Cerebellar nuclear complex (tissue), 1 donor: ENCODE measurements at places on chromosomes 11 and 22.

GRCh38 chr22:44522526-44523170 lies 24.6 kb upstream of the RTL6 start:
- DNase-seq = no peak

DNA sequence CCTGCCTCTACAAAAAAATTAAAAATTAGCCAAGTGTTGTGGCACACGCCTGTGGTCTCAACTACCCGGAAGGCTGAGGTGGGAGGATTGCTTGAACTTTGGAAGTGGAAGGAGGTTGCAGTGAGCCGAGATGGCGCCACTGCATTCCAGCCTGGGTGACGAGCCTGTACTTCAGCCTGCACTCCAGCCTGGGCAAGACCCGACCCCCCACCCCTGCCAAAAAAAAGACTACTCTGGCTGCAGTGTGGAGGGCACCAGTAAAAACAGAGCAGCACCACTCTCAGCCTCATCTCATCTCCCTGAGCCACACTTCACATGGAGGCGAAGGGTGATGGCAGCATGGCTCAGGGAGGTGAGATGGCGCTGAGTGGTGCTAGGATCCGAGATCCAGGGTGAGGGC lies 50.3 kb upstream of the THY1 start:
- no peak for DNase-seq

DNA sequence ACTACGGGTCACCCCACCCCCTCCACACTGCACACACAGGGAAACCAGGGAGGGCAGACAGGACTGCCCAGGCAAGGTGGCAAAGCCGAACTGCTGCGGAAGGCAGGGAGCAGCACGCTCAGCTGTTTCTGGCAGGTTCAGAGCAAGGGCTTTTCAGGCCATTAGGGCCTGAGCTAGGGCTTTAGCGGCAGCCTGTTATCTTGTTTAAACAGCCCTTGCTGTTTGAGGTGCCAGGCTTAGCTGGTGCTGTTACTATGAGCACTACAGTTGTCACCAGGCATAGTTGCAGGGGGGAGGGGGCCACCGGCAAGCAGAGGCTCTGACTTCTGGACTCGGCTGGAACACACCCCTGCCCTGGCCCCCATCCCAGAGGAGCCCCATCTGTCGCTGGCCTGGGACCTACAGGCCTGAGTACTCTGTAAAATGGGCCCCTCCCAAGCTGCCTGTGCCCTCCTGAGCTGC lies 34.9 kb downstream of the RSPH14 start:
- DNase-seq = no peak

- no peak for DNase-seq
Observed at GRCh38 chr11:91104237-91104636, 881.4 kb upstream of the CHORDC1 start.

- no peak for DNase-seq
Observed at GRCh38 chr11:117684731-117685130, 112.3 kb downstream of the DSCAML1 start.

DNA sequence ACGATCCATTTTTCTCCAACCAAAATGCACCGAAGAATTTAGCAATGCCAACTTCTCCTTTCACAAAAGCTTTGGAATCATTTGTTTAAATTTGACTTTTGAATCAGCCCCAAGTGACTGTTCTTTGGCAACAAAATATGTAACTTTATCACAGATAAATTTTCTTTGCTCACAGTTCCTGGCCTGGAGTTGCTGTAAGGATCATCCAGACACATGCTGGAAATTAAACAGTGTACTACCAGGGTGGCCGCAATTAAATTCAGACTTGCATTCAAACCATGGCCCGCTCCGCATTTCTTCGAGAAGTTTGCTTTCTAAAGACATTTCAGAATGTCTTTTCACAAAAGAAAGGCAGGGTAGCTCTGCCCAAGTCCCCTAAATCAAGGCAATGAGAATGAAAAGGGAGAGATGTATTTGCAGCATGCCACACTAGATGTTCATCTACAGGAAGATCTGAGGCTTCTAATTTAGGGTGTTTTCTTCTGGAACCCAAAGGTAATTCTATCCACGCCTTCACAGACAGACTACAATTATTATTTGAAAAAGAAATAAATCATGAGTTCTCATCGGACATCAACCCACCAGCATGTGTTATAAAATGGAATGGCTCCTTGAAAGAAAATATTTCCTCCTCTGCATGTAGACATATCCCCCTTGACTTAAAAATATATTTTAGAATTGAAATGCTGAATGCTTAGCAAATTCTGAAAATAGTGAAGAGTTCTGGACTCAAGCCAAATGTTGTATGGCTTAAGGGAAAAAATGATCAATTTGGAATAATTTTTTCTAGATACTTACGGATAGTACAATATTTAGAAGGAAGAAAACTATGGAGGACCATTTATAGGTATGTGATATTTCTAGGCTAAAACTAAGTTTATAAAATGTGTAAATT lies 189.7 kb upstream of the BLID start:
- no peak for DNase-seq

GRCh38 chr11:129247135-129247534 lies 55.0 kb upstream of the ARHGAP32 start:
- DNase-seq = no peak

GRCh38 chr11:66363805-66364535 lies 7.6 kb downstream of the SLC29A2 start:
- no peak for DNase-seq

DNA sequence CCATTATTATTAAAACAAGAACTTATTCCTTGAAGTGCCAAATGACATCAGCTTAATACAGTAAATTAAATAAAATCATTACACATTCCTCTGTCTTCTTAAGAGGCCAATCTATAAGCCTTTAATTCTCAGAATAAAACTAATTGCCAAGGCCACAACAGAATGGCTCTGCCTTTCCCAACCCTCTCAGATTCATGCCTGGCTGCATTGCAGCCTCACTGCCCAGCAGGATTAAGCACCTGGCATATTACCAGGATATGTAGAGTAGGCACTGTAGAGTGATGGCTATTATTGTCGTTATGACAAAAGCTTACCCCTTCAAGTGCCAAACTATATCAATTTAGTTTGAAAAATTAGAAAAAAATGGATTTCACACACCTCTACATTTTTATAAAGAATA lies 9.4 kb upstream of the CALCA start:
- DNase-seq = no peak

DNA sequence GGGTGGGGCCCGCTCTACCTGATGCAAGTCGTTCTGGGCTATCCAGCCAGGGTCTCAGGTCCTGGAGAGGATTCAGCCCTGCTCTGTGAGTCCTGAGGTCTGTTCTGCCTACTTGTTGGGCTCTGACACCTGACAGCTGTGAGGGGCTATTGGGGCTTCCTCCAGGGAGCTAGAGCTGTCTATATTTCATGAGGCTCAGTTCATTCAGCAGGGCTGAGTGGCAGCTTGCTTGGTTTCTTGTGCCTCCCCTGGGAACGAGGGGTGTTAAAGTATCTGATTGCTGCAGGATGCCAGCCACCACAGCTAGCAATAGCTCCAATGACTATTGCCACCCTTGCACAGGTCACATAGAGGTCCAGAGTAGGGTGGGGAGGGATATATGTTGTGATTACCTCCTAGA lies 26.7 kb downstream of the INSC start:
- DNase-seq = no peak

GRCh38 chr11:1458340-1459218 lies 28.0 kb downstream of the MOB2 start:
- DNase-seq = no peak

DNA sequence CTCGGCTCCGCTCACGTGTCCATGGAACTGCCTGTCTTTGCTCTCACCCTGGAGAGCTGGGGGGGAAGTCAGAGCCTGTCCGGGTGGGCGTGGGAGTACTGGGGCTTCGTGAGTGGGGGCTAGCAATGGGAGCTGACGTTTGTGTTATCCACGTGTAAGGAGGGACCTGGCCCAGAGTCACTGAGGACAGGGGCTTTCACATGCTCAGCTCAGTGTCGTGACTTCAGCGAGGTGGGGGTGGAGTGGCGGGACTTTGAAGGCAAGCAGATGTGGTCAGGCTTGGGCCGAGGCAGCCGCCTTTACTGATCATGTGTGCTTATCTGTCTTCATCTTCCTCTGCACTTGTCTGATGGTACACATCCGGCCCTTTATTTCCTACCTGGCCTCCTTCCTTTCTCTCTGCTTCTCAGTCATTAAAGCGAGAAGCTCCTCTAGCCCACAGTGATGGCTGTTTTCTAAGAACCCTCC lies 113.1 kb upstream of the NNMT start:
- no peak for DNase-seq

- no peak for DNase-seq
Observed at GRCh38 chr22:46802608-46803027, 40.2 kb downstream of the TBC1D22A start.

GRCh38 chr22:20430720-20431510 lies 6.7 kb downstream of the SCARF2 start:
- DNase-seq = no peak

- DNase-seq = no peak
Observed at GRCh38 chr11:131609337-131609736, 238.9 kb downstream of the NTM start.

- no peak for DNase-seq
Observed at GRCh38 chr11:34180040-34180813, 74.8 kb downstream of the NAT10 start.

GRCh38 chr11:80457823-80458222 lies 1017.0 kb upstream of the TENM4 start:
- no peak for DNase-seq

- DNase-seq = no peak
Observed at GRCh38 chr22:24697621-24698082, 76.9 kb downstream of the PIWIL3 start.
